Muscle of leg (tissue), 16 donors: ENCODE measurements at places on chromosomes 6 and 20. TPM values are rescaled to one million over a fixed set of nuclear protein-coding genes. Genes with fewer than 3 reads are reported as not detected.

VEGFA gene
- total RNA-seq, result 63.1 TPM

METTL24 gene
- 1.4 TPM for total RNA-seq

EFCAB8 gene
- 0.22 TPM for total RNA-seq

SLC35F1 gene
- 1.9 TPM for total RNA-seq

SPATS1 gene
- not detected for total RNA-seq

RBBP8NL gene
- total RNA-seq, result not detected

EZR gene
- total RNA-seq, result 23.3 TPM

HMGA1 gene
- 27.8 TPM for total RNA-seq

LRRN4 gene
- total RNA-seq, result under 0.01 TPM

CFAP206 gene
- total RNA-seq, result 0.22 TPM

ARFGEF3 gene
- 1.1 TPM for total RNA-seq

RBPJL gene
- not detected for total RNA-seq

ECT2L gene
- 0.09 TPM for total RNA-seq

GTSF1L gene
- not detected for total RNA-seq

IRF4 gene
- 1.8 TPM for total RNA-seq

C20orf141 gene
- not detected for total RNA-seq

THBD gene
- total RNA-seq, result 5.1 TPM

C20orf144 gene
- total RNA-seq, result 0.04 TPM

BCAS1 gene
- 2.6 TPM for total RNA-seq

BHLHE23 gene
- not detected for total RNA-seq

FOXP4 gene
- 3.0 TPM for total RNA-seq

KIF25 gene
- 1.8 TPM for total RNA-seq

FERMT1 gene
- 0.58 TPM for total RNA-seq

EEF1A2 gene
- total RNA-seq, result 330 TPM

NFS1 gene
- 14.1 TPM for total RNA-seq

SOX18 gene
- 2.2 TPM for total RNA-seq

CRNKL1 gene
- 27.3 TPM for total RNA-seq

ARMC2 gene
- total RNA-seq, result 3.6 TPM

TFAP2D gene
- not detected for total RNA-seq

CLVS2 gene
- 0.53 TPM for total RNA-seq

HRH3 gene
- 0.35 TPM for total RNA-seq

ETV7 gene
- 0.04 TPM for total RNA-seq

SNPH gene
- total RNA-seq, result 3.9 TPM

DEFB125 gene
- total RNA-seq, result not detected

ADGRF5 gene
- 28.5 TPM for total RNA-seq

CST2 gene
- not detected for total RNA-seq

FABP7 gene
- total RNA-seq, result 0.66 TPM

RHAG gene
- 0.35 TPM for total RNA-seq

PAQR8 gene
- 4.7 TPM for total RNA-seq

LGSN gene
- total RNA-seq, result not detected

ULBP2 gene
- total RNA-seq, result 0.27 TPM

NMBR gene
- total RNA-seq, result 0.09 TPM

RFX6 gene
- not detected for total RNA-seq

RIMS4 gene
- total RNA-seq, result 5.7 TPM

ZBTB24 gene
- 5.2 TPM for total RNA-seq

GRM1 gene
- total RNA-seq, result 0.09 TPM

CPXM1 gene
- 41.5 TPM for total RNA-seq

OXT gene
- total RNA-seq, result 0.66 TPM

TBC1D20 gene
- total RNA-seq, result 23.6 TPM

DNAH8 gene
- 2.2 TPM for total RNA-seq

TFAP2C gene
- 0.09 TPM for total RNA-seq

BPIFB2 gene
- total RNA-seq, result not detected

ENPP5 gene
- 4.7 TPM for total RNA-seq

COL20A1 gene
- 4.6 TPM for total RNA-seq

RBM12 gene
- total RNA-seq, result 44.1 TPM
